ENCODE measurements at places on chromosomes 5 and 9.

DNA sequence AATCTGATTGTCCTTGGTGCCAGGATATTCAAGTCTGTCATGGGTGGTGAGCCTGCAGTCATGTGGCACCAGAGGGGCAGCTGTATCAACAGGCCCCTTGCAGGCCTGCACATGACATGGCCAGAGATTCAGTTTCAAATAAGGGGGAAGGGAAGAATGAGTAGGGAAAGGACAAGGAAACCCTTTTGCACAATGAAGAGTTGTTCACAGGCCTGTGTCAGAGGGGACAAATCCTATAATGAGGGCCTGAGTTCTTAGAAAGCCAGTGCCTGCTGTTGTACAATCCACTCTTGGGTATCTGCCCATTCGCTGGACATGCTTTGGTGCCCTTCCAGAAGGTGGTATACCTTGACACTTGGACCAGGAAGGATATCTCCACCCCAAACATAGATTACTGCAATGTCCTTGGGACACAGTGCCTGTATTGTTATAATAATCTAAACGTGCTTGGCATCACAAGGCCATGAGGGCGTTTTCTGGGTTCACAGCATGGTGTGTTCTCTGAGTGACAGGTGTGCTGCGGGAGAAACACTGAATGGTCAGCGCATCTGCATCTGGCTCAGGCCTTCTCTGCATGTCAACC, 1.9 kb upstream of the TMEM171 start:
- DNase-seq = no peak

DNA sequence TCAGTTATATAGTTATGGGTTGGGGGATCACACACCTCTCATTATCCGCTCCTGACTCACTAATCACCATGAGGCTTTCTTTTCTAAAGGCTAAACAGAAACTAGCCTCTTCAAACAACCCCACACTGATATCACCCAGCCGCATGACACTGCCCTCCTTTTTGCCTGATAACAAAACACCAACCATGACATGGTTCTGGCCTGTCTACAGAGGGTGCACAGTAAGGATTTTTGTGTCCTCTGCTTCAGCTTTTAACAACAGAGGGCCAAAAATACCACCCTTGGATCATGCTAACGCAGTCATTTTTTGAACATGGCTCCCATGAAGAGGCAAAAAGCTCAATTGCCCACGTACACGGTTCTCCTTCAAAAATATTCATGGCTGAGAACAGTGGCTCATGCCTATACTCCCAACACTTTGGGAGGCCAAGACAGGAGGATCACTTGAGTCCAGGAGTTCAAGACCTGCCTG, 4.0 kb downstream of the CMBL start:
- no peak for DNase-seq

DNA sequence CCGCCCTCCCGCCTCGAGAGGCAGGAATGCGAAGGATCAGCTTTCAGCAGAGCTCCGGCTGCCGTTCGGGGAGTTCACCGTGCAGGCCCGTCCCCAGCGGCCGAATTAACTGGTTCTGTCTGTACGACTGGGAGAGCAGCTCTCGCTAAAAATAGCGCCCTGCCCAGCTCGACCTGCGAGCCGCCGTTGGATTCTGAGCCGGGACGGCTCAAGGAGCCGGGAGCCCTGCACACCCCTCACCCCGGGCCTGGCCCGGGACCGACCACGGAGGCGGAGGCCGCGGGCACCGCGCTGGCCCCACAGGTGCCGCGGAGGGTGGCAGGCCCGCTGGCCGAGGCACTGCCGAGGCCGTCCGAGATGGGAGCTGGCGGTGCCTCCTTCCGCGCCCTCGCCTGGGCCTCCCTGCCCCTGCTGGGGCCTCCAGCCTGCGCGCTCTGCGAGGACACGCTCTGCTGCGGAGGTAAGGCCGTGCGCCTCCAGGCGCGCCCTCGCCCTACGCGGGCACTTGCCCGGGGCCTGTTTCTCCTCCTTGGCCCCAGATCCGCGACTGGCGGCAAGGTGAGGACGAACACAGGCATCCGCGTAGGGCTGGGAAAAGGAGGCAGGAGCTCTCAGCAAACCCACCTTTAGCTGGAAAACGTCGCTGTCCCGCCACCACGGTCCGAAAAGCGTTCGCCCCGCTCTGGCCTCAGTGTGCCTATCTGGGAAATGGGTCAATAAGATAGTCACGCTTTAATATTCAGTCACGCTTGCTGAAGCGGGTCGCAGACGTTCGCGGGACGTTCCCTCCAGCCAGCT, 53.1 kb upstream of the DAB2IP start:
- DNase-seq = peak; percentile 43

GRCh38 chr9:128203707-128204551, 750 bp downstream of the DNM1 start:
- peak; percentile 54 for DNase-seq

- DNase-seq = no peak
These were observed 82.0 kb upstream of the FSTL4 start for GRCh38 chr5:133694181-133694831.

- DNase-seq = no peak
These were observed 10.4 kb downstream of the PTCH1 start for GRCh38 chr9:95506428-95506677.

DNA sequence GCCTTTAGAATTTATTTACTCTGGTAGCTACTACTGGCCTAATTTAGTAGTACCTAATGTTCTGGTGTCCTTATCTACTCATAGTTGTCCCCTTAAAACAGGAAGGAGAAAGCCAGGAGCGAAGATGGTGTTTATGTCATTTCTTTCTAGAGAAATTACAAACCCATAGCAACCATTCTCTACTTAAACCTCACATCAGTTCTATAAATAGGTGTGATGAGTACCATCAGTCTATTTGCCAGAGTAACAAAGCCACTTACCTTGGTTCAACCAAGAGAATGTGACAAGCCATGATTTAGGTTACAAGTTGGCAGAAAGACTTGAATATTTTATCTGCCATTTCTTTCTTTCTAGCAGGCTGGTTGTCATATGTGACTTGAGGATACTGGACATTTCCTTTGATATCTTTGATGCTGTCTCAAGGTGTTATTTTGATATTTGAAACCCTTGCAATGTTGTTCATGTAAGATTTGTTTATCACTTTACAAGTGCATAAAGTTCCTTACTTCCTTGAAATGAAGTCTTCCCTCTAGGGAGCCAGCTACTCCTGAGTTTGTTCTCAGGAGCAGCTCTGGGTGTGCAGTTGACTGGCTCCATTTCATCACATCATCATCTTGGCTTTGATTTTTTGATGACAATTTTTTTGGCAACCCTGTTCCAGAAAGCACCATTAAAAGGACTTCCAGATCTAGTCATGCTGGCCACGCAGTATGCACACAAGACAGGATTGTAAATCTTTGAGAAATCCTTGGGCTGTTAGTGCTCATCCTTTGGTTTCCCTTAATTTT, 286.8 kb downstream of the ARHGAP26 start:
- no peak for DNase-seq

DNA sequence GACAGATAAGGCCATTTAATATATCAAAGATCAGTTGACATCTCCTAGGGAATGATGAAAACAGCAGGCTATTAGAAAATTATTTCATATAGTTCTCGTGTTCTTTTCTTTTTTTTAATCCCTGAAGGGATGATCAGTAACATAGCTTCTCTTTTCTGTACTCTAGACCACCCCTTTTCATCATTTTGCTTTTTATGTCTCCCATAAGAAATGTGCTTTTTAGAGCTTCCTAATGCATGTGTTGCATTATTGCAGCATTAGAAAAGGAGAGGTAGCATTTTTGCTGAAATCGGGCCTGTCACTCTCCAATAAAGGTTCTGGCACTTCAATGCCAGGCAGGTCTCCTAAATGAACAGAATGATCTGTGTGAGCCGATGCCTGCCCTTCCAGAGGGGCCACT, 143.3 kb downstream of the NTRK2 start:
- DNase-seq = no peak

DNA sequence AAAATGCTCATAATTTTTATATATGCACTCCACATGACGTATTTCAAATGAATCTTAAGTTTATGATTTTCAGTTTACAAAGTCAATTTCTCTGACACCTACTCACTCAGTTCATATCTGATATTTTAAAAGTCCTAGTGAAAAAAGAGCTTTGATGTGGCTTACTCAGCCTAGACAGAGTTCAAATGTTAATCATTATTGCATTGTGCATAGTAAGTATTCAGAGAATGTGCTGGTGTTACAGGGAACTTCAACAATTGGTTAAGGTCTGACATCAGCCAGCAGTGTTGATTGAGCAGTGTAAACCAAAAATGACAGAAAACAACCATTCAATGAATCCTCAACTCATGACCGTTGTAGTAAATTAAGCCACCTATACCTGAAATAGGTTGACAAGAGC, 147.2 kb upstream of the LHFPL2 start:
- no peak for DNase-seq

- DNase-seq = no peak
These were observed 96.5 kb upstream of the ADRA1B start for GRCh38 chr5:159819591-159820411.

DNA sequence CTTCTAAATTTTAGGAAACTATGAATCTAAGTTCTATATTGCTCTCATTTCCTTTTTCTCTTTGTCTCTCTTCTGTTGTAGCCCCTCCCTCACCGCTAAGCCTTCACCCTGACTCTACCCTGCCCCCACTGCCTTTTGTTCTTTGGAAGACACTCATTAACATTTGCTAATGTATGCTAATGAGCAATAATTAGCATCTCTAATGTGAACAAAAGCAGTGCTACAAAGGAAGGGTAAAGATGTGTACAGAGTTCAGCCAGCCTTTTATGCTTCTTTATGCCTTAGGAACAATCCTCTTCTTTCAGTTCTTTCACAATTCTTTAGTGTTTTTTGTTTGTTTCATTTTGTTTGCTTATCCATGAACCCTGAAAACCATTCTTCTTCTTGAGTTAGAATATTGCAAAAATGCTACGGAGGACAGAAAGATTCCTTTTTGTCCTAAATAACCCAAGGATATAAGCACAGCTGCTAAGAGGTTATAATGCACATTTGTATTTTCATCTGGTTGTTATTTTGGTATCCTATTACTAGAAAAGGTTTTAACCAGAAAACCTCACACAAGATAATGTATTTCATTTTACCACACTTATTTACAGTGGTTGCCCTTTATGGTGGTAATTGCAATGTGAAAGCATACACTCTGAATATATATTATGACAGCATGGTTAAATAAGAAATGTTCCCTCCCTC, 159.3 kb downstream of the TMC1 start:
- no peak for DNase-seq

GRCh38 chr9:27394826-27395201, 97.9 kb upstream of the EQTN start:
- DNase-seq = no peak

DNA sequence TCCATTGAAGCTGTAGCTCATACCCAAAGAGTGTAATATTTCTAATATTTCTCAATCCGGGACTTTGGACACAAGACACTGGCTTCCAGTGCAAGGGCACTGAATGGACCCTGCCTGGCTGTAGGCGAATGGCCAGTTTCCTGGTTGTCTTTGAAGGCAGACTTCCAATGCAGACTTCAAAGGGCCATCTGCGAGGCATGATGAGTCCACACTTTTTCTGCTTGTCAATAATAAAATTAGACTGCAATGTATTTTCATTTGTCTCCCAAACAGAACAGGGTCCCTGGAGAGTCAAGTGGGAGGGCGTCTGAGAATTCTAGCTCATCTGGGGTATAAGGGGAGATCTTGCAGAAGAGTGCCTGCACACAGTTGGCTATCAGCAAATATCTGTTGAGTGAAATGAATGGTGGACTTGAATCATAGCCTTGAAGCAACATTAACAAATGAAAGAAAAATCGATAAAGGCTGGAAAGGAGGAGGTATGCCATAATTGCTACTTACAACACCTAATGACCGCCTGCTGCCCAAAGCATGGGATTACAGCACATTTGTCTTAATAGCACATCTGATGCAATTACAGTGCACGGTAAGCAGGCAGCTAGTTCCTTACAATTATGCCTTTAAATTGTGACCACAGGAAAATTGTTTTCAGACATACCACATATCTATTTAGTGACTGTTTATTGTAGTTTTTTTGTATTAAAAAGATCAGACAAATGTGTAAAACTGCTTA, 137.5 kb downstream of the ARHGEF28 start:
- DNase-seq = no peak

GRCh38 chr9:33017283-33018041, 7.6 kb upstream of the DNAJA1 start:
- no peak for DNase-seq

DNA sequence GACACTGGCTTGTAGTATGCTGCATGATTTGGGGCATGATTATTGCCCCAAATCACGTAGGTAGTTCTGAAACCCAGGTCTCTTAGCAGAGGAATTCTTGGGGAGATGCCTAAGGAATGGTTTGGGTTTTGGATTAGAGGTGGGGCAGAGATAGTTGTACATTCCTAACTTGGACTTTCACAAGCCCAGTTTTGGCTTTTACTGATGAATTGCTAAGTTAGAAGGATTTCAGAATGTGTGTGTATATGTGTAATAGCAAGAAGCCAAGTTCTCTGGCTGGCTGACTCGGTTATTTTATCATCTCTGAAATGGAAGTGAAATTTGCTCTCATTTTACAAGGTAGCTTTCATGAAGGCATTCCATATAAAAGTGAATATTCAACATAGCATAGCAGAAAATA, 23.8 kb upstream of the ZNF131 start:
- no peak for DNase-seq

- no peak for DNase-seq
These were observed 80.2 kb downstream of the PRKACG start for GRCh38 chr9:68933434-68934328.

DNA sequence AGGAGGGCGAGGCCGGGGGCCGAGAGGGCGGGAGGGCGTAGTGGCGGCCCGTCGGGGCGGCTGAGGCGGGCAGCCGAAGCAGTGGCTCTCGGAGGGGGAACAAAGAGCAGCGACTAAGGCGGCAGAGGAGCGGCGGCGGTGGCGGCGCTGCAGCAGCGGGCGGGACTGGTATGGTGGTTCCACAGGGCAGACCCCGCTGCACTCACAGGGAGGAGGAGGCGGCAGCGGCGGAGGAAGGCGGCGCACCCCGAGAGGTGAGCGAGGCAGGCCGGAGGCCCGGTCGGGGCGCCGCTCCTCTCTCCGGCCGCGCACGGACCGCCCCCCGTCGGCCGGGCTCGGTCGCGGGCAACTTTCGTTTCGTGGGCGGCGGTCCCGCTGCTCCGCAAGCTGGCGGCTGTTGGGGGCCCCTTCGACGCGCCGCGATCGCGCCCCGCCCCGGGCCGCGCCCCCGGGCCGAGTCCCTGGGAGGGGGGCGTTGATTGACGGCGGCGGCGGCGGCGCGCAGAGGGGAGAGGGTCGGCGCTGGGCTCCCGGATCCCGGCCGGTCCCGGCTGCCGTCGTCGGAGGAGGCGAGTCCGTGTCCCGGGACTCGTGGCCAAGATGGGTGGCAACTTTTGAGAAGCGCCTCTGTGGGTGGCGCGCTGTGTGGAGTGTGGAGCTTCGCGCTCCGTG, 467 bp downstream of the CNOT6 start:
- no peak for DNase-seq

- no peak for DNase-seq
These were observed 223.1 kb upstream of the DAP start for GRCh38 chr5:10984021-10984715.

- no peak for DNase-seq
These were observed 12.1 kb downstream of the RGS14 start for GRCh38 chr5:177369645-177370440.

- no peak for DNase-seq
These were observed 1606.2 kb upstream of the NUDT12 start for GRCh38 chr5:105168806-105169205.
